ENCODE measurements at places on chromosomes 5 and 9.

GRCh38 chr5:128665747-128666355 is 127.8 kb upstream of the FBN2 start:
- no peak for DNase-seq

DNA sequence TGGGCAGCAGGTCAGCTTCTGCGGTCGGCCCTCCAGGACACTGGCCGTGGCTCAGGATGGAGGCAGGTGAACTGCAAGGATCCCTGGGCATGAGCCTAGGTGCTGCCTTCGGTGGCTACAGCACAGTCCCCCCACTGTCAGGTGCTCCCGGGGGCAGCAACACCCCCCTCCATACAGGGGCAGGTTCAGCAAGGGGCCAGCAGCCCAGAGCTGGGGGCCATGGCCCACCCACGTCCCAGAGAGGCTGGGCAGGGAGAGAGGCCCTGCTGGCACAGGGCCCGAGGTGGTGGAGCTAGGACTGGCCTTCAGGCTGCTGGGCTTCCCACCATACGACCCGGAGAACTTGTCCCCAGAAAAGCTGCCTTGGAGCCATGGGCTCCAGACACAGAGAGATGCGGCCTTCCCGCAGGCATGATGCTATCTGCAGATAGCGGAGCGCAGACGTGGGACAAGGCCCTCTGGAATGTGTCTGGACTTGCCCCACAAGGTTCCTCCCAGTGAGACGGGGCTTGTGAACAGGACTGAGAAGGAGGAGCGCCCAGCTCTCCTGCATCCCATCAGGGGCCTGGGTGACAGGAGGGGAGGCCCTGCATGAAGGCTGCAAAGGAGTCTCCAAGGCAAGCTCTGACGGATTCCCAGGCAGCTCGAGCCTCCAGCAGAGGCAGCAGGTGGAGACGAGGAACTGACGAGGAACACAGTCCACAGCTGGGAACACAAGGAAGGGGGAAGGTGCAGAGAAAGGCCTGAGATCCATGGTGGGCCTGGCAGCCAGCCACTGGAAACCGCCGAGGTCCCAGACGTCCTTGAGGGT is 111.1 kb downstream of the VAV2 start:
- no peak for DNase-seq

DNA sequence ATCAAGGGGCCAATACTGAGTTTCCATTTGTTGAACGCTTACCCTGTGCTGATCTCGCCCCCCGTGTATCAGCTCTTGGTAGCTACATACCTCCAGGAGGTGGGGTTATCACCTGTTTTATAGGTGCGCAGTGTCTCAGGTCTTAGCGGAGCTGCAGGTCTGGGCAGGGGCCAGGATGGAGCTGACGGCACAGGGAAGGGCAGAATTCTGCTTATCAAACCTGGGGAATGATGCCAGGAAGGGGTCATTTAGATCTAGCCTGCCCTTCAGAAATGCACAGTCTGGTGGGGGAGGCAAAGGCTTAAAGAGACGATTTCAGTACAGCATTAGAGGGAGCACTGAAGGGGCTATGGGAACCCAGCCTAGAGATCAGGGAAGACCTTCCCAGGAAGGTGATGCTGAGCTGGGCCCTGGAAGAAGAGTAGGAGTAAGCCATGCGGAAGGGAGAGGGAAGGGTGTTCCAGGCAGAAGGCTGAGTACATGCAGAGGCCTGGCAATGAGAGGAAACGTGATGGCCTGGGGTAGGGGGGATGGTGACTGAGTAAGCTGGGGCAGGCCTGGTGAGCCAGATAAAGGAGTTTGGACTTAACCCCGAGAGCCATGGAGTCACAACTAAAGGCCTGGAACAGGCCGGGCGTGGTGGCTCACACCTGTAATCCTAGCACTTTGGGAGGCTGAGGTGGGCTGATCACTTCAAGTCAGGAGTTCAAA is 31.5 kb downstream of the OLFML2A start:
- no peak for DNase-seq

DNA sequence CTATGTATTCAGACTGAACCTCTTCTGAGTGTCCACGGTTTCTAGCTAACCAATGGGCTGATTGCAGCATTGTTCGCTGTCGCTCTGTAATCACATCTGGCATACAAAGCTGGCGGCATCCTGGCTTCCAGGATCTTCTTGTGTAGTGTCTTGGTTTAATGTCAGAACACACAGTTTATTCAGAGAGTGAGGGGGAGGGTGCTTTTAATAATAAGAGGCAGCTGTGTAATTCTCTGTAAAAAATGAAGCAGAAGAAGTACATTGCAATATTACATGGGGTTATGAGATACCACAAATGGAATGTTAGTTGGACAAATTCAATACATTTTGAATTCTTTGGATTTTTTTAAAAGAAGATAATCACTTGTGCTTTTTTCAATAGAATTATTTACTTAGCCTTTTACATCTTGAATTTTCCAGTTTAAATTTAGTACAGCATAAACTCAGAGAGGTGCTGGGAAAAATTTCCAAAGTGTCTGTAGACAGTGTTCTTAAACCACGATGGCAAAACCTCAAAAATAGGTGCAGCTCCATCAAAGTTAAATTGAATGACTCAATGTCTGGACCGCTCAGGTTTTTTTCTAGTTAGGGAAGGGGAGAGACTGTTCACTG is 206.0 kb downstream of the PCSK1 start:
- DNase-seq = no peak

DNA sequence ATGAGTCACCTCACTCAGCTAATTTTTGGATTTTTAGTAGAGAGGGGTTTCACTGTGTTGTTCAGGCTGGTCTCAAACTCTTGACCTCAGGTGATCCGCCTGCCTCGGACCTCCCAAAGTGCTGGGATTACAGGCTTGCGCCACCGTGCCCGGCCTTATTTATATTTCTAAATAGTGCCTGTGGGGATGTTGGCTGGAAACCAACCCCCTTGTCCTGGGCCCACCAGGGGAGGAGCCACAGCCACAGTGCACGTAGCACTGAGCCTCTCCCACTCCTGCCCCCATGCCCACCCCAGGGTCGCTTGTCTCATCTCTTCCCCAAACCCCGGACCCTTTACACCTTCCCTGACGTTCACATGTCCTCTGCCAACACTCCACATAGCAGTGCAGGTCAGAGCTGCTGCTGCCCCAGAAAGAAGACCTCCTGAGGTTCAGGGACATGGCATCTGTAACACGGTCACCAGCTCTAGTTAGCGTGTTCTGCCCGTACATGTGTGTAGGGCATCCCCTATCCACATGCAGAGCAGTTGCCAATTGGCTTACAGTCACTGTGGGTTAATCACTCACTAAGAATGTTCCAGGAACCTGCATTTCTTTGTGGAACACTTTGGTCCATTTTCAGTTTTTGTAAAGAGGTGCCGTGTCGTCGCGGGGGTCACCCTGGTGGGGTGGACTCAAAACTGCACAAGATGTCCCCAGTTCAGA is 10.2 kb upstream of the MRPS2 start:
- no peak for DNase-seq

DNA sequence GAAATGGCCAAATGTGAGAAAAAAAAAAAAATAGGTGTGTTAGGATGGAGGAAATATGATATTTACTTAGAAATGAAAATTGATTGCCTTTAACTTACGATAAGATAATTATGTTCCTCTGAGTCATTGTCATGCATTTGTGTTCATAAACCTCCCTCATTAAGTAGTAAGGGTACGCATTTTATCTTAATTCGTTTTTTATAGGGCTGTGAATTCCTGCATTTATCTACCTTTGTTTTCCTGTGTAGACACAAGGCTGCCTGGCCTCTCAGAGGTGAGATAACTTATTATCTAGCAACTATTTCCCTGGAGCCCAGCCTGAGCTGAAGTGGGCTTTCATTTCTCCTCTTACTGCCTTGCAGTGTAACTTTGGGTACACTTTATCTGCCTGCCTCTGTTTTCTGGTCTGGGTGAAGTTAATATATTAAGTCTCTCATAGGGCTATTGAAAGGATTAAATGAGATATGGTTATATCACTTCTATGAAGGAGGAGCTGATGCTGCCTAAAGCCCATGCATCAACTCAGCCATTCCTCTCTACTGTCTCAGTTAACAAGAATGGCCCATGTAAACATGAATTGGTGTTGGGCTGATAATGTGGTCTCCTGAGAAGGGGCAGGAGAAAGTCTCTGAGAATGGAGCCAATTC is 103.8 kb upstream of the KLF4 start:
- no peak for DNase-seq

DNA sequence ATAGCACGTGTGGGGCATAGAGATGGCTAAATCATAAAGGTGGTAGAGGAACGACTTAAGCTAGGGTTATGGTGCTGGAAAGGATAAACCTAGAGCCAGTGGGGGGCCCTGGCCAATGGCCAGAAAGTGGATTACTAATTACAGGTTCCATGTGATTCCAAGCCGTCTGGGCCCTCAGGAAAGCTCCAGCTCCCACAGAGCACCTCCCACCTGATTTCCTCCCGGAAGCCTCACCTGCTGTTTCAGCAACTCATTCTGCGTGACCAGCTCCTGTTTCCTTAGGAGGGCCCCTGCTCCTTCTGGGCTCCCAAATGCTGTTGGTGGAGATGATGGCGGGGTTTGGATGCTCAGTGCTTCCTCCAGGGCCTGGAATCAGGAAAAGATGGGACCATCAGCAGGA is 16.2 kb downstream of the GPX3 start:
- no peak for DNase-seq

DNA sequence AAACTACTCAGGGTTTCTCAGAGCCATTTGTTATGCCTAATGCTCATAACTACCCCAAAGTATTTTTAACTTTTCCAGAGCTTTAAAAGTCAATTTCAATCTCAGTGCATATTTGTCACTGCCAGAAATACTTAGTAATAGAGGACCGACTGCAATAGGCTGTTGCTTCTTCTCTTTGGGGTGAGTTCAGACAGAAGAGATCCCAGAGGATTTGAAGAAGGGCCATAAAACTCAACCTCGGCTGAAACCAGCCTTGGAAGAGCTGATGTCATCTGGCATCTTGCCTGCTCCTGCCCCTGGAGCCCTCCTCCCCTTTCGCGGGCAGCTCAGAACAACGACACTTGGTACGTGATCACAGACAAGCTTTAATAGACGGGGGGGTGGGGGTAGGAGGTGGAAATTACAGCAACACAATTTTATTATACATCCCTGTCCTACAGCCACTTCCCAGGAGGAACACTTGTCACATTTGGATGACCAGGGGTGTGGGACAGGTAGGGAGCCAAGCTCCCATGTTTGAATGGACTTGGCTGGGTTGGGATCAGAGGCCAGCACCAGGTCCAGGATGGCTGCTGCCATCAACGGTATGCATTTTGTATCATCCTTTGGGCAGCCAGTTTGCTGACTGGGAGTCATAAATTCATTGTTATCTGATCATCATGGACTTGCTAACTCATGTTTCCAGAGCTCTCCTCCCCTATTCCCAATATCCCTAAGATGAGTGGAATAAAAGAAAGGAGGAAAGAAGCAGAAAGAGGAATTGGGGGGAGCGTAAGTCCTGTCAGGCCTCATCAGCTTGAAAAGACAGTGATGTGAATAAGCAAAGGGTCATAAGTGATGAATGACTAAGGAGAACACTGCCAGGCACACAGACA is 186.6 kb upstream of the PANK3 start:
- DNase-seq = no peak

DNA sequence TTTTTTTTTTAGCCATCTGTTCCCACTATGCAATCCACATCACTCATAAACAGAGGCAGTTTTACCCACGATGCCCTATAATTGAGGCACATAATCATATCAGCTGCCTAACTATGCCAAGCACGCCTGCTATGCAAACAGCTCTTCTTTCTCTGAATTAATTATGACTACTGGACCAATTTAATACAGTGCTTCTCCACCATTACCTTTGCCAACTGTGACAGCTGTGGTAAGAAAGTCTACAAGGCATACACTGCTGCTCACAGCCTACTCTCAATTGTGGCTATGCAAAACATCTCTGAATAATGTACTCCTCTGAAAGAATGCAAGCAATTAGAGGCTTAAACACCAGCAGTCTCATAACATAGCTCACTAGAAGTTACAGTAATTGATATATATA is 97.1 kb downstream of the DTWD2 start:
- DNase-seq = no peak

- no peak for DNase-seq
Observed at GRCh38 chr9:123150708-123151503, 117.4 kb downstream of the GPR21 start.

- DNase-seq = no peak
Observed at GRCh38 chr5:10838038-10838437, 77.0 kb upstream of the DAP start.

DNA sequence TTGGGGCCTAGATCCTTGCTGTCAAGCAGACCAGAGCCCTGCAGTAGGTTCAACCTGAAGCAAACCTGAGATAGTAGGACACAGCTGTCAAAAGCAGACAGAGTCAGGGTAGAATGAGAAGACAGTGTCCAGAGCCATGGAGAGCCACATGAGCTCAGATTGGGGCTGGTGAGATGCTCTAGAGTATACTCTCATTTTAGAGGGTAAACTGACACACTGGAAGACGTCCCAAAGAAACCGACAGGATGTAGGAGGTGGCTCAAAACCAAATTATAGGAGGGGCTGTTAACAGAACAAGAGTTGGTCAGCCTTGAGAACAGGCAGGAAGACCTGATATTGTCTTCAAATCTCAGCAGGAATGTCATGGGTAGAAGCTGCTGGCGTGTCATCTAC is 11.5 kb downstream of the CCDC69 start:
- no peak for DNase-seq

- DNase-seq = no peak
Observed at GRCh38 chr5:74665273-74665672, 19.8 kb upstream of the HEXB start.

- no peak for DNase-seq
Observed at GRCh38 chr5:446066-446882, 3.3 kb downstream of the EXOC3 start.

DNA sequence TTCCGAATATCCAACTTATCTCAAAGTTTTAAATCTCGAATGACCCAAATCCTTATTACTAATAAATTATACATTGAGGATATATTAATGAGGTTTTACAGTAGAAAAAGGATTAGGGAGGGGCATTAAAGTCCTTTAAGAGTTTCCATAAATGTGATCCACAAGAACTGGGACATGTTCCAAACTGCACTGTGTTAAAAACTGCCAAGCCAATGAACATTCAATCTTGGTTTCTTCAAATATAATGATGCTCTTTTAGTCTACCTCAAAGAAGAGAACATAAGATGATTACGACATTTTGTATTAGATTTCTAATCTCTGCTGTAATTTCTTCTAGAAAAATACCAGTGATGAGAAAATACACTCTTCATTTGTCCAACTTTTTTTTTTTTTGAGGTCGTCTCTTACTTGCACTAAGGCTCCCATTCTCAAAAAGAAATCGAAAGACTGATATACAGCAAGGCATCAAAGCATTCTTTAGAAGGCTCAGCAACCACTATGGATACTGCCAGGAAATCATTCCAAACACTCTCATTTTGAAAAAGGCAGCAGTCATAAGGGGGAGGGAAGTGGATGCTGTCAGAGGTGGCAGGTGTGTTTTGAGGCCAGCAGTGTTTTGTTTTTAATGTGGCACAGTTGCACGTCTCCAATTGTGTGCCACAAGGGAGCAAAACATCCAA is 1.7 kb downstream of the PTAR1 start:
- no peak for DNase-seq
